ENCODE measurements at places on chromosomes 6 and 20.
A peak's percentile ranks its signal among the peaks of the same experiment; 100 is the strongest.

- DNase-seq: no peak
Measured at GRCh38 chr6:129874837-129875236, 13.7 kb upstream of the TMEM244 start.

DNA sequence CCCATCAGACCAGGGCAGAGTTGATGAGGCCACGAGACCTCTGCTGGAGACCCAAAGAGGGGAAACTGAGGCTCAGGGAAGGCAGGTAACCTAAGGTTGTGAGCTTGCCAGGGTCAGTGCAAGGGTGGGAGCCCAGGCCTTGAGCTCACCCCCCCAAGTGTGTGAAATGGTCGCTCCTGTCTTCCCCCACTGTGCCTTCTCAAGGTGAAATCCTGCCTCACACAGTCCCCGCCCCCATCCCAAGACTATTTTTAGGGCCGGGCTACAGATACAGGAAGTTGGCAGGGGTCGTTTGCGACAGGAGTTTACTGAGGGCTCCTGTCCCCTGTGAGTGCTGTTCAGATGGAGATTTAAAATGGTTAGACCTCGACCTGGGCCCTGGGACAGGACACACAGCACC lies 18.7 kb upstream of the GATA5 start:
- DNase-seq: no peak

DNA sequence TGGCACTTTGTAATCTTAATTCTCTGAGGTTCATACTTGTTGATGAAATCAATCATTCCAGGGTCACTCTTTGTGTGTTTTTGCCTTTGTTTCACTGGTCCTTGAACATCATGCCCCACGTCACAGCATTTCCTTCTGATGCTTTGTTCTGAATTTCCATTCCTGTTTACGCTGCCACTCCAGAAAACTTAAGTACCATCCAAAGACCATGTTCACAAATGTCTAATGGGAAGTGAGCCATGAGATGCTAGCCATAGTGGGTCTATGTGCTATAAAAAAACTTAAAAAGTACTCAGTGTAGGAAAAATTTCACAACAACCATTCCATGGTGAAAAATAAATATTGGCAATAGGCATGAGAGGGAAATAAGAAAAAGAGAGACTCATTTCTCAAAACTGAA lies 232.0 kb downstream of the IBTK start:
- no peak for DNase-seq

GRCh38 chr6:37239950-37240713 lies 17.4 kb upstream of the TBC1D22B start:
- peak; percentile 95 for DNase-seq

DNA sequence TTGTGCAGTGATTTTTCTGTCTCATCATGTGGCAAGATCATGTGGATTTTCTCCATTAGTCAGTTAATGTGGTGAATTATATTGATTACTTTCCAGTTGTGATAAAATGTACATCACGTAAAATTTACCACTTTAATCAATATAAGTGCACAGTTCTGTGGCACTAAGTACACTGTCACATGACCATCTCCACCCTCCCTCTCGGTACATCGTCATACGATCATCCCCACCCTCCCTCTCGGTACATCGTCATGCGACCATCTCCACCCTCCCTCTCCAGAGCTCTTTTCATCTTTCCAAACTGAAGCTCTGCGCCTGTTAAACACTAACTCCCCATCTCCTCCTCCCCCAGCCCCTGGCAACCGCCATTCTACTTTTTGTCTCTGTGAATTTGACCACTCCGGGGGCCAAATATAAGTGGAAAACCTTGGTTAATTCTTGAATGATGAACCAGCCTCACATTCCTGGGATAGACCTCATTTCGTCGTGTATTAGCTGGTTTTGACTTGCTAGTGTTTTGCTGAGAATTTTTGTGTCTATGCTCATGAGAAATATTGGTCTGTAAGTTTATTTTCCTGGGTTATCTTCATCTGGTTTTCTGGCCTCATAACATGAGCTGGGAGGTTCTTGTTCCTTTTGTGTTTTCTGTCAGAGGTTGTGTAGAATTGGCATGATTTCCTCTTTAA lies 10.8 kb downstream of the NTSR1 start:
- DNase-seq: no peak

GRCh38 chr6:21538186-21538798 lies 55.3 kb upstream of the SOX4 start:
- no peak for DNase-seq

DNA sequence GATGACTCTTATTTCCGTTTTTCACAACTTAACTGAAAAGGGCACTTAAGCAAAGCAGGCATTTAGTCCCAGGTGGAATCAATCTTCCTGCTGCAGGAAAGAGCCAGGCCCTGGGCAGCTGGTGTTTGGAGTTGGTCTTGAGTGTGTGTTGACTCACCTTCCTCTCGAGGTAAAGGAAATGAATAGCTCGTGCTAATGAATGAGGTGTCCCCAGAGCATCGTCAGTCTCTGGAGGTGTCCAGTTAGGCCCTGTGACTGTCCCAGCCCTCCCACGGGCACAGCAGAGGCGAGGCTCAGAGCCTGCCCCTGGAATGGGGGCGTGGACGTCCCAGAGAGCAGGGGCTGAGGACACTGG lies 277.7 kb downstream of the NRN1 start:
- no peak for DNase-seq

GRCh38 chr20:13028001-13028400 lies 19.2 kb downstream of the SPTLC3 start:
- DNase-seq: no peak

- DNase-seq: no peak
Measured at GRCh38 chr20:23151885-23152284, 65.8 kb upstream of the CD93 start.

DNA sequence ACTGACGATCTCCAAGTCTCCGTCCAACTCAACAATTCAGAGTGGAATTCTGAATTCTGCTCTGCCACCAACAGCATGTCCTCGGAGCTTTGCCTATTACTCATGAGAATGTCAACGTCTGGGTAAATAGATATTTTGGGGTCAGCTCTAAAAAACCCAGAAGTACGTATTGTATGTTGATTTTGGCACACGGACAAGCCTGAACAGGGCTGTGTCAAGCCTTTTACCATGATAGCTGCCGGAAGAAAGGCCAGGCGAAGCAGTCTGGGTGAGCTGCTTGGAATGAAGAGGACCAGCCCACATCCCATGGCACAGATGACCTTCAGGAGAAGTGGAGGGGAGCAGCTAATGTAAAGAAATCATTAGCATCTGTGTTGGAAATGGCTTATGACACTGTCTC lies 88.0 kb upstream of the JAG1 start:
- no peak for DNase-seq

- no peak for DNase-seq
Measured at GRCh38 chr6:109770047-109770446, 79.0 kb downstream of the FIG4 start.

GRCh38 chr6:15929685-15930084 lies 199.2 kb upstream of the MYLIP start:
- DNase-seq: no peak

- no peak for DNase-seq
Measured at GRCh38 chr6:78593898-78594667, 273.3 kb upstream of the IRAK1BP1 start.

- no peak for DNase-seq
Measured at GRCh38 chr20:50819349-50819748, 24.5 kb downstream of the BCAS4 start.
